A172 (cell line): ENCODE measurements at places on chromosomes 5 and 9. TPM values are rescaled to one million over a fixed set of nuclear protein-coding genes. Genes with fewer than 3 reads are reported as not detected.

GRCh38 chr5:135327429-135328127, 71.5 kb downstream of the MACROH2A1 start:
- no peak for DNase-seq

DNA sequence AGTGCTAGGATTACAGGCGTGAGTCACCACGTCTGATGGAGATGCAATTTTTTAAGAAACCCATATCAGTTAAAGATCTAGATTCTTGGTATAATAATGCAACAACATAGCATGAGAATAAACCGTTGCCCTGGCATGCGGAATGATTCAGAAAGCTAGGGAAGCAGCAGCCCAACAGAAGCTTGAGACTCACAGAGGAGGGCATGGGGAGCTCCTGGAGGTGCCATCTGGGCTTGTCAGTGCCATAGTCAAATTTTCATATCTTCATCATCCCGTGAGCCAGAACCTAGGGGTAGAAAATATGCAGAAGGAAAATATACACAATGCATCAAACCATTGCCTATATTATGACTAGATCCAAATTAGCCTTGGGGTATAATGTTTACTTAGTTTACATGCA, 118.7 kb upstream of the ADAMTS16 start:
- no peak for DNase-seq

DNA sequence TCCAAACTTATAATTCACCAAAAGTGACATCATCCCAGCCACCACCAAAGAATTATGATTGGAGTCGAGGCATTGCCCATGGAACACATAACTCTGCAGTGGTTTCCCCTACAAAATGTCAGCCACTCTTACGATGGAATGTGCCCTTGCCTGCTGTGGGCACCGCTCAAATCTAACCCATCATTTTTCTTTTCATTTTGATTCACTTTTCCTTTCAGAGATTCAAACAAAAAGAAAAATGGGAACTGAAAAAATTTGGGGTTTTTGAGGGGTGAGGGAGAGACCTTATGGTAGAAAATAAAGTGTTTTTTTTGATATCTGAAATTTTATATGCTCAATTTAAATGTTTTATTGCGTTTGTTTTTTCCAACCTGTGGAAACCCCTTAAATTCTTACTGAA, 28.1 kb downstream of the SMARCA2 start:
- no peak for DNase-seq

- no peak for DNase-seq
These were observed 18.6 kb downstream of the STKLD1 start for GRCh38 chr9:133394687-133395271.

- DNase-seq: no peak
These were observed 956.1 kb upstream of the EDIL3 start for GRCh38 chr5:85340790-85341189.

DNA sequence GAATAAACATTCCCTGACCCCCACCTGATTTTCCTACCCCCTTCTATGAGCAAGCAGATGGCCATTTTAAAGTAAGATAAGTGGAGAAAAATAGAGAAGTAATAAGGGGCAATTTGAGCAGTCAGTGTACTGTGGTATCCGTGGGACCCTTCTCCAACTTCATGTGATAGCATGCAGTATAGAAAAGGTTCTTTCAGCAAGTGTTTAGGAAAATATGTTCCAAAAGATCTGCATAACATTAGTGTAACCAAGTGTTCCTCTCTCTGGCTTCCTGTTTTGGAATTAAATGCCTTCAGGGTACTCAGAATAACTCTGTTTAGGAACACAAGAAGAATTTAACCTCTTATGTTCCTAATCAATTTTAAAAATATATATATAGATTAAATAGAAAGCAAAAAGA, 134.9 kb downstream of the ATG10 start:
- no peak for DNase-seq

DNA sequence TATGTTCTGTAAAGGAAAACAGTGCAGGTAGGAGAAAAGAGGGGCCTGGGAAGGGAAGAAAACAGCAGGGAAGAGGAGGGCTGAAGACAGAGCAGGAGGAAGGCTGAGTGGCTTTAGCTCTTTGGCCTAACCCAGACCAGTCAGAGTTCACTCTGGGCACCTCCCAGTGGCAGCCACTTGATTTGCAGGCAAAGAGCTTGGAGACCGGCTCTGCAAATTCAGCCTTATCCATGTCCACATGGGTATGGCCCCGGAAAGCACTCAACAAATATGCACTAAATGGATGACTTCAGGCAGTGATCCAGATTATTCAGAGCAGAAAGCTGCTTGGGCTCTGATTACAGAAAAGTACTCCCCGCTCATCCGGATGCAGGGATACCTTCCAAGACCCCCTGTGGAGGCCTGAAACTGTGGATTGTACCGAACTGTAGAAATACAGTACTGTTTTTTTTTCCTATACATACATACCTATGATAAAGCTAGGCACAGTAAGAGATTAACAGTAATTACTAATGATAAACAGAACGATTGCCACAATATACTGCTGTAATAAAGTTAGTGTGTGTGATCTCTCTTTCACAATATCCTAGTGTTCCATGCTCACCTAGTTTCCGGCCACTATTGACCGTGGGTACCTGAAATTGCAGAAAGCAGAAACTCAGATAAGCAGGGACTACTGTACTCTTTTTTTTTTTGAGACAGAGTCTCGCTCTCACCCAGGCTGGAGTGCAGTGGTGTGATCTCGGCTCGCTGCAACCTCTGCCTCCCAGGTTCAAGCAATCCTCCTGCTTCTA, 4.6 kb upstream of the RNU6ATAC start:
- no peak for DNase-seq

- DNase-seq: no peak
These were observed 108.4 kb downstream of the PSD2 start for GRCh38 chr5:139903795-139904565.

DNA sequence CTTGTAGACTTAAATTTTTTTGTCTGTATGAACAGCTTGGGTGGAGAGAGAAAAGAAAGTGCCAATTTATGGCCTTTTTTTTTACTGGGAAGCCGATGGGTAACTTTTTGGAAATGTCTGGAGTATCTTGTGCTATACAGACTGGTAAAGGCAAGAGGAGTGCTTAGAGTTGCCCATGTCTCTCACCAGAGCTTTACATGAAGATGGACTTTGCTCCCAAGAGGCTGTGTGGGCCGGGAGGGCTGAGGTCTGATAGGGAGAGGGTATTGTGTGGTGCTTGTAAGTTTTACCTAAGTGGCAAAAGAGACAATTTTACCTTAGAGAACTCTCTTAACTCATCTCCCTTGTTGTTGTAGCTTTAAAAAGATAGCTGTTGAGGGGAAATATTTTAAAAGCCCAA, 203.2 kb downstream of the SEMA6A start:
- no peak for DNase-seq

- no peak for DNase-seq
These were observed 558 bp downstream of the GRPEL2 start for GRCh38 chr5:149345892-149346222.

The ECM2 gene
- 0.26 TPM in 1 of 2 replicates, not detected in the other for total RNA-seq

The MRPL36 gene
- 37.3 and 60.5 TPM in 2 replicates for total RNA-seq

The JAKMIP2 gene
- 12.5 and 15.6 TPM in 2 replicates for total RNA-seq

The SYNPO gene
- 7.2 and 9.0 TPM in 2 replicates for total RNA-seq

The RGS7BP gene
- not detected in 2 replicates for total RNA-seq
